ENCODE measurements at places on chromosomes 1 and 21. TPM values are rescaled to one million over a fixed set of nuclear protein-coding genes. Genes with fewer than 3 reads are reported as not detected.
A peak's percentile ranks its signal among the peaks of the same experiment; 100 is the strongest.

Gene CASZ1
- 14.9 TPM for total RNA-seq

DNA sequence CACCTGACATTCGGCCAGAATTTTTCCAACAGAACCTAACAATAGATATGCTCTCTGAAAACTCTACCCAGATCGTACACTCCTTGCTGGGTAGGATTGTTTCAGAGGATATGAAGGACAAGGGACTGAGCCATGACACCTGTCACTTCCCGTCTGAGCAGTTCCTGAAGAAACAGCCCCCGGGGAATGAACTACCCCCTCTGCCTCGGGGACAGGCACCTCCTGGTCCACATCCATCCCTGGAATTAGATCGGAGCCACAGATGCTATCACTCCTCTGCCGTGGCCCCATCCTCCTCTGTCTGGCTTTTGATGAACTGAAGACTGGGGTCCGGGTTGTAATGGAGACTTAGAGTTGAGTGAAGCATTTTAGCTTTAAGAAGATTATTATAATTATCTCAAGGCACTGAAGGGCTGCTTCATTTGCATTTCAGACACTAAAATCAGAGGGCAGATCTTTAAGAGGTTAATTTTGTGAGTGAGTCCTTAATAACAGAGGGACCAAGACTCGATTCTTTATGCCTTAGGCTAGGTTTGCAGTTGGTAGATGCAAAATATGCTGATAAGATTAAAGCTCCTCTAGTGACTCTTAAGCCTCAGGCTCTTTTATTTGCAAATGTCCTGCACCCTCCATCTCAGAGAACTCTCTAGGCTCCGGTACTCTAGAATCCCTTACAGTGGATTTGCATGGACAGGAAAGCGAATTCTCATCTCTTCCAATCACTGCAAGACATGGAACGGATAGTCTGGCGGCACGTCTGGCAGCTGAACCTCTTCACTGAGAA, 333.8 kb downstream of the KIF26B start:
- DNase-seq, result no peak
- H3K4me1 ChIP-seq, result no peaks in the 10 kb centered on the region
- H3K27me3 ChIP-seq, result no peaks in the 10 kb centered on the region
- no peaks in the 10 kb centered on the region for H3K36me3 ChIP-seq

Gene SKI
- total RNA-seq, result 157 TPM

Gene ELAPOR1
- total RNA-seq, result 14.9 TPM

Gene ZSWIM5
- 2.0 TPM for total RNA-seq

DNA sequence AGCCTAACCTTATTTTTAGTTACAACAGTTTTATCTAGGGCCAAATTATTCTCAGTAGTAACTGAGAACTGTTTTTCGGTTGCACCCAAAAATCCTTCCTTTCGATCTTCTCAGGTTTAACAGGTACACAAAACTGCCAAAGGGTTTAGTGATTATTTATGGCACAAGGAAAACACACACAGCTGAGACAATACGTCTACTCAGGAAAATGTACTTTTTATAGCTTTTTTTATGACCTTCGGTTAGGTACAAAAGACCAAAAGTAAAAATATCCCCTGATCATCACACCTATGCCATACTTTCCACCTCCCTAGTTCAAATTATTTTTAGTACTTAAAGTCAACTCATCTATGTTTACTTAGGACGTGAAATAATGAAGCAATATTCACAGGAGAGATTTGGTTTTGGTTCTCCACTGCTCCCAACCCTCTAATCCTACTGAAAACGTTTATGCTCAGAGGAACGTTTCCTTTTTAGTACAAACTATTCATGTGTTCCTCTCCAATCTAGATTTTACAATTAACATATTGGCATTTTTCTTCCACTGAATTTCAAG, 48.7 kb downstream of the TTLL7 start:
- no peaks in the 10 kb centered on the region for H3K4me1 ChIP-seq
- peaks cover 2% of the 10 kb centered on the region for H3K27me3 ChIP-seq
- no peak overlapping the region for H3K27ac ChIP-seq
- no peak for DNase-seq
- no peak overlapping the region for H3K4me3 ChIP-seq

Gene MATN1
- total RNA-seq, result 0.60 TPM

GRCh38 chr1:66050123-66050522, 257.4 kb downstream of the PDE4B start:
- H3K4me3 ChIP-seq, result no peak overlapping the region
- no peaks in the 10 kb centered on the region for H3K27me3 ChIP-seq
- no peaks in the 10 kb centered on the region for H3K4me1 ChIP-seq
- no peak overlapping the region for H3K27ac ChIP-seq
- no peak for DNase-seq

GRCh38 chr1:11051781-11052511, 4.9 kb upstream of the MASP2 start:
- no peak for DNase-seq
- H3K4me1 ChIP-seq, result peaks cover 6% of the 10 kb centered on the region
- no peak overlapping the region for H3K27ac ChIP-seq

DNA sequence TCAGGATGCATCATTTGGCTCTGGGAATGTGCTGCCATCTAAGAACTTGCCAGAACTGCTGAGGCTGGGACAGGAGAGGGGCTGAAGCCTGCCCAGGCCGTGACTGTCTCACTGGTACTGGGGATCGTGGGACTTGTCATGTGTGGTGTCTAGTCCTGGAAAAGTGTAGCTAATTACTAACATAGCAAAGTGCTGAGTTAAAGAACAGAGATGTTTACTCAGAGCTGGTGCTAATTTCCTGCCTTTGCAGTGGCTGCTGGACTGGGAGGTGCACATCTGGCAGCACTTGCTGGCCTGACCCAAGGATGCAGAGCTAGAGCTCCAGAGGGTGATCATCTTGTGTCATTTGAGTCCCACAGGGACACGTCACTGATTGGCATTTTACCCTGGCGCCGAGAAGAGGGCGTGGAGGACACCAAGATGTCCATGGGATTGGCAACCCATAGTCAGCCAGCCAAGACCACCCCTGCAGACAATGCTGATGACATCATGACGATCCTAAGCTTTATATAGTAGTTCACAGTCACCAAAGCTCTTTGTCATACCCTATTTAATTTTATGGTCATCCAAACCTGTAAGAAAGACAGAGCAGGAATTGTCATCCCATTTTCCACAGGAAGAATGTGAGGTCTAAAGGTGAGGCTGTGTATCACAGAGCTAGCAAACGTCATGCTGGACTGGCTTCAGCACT, 110.1 kb upstream of the SLC44A3 start:
- H3K4me3 ChIP-seq, result no peak overlapping the region
- no peaks in the 10 kb centered on the region for H3K4me1 ChIP-seq
- no peaks in the 10 kb centered on the region for H3K27me3 ChIP-seq
- no peak overlapping the region for H3K27ac ChIP-seq
- DNase-seq, result no peak

Gene MNDA
- total RNA-seq, result 0.76 TPM

DNA sequence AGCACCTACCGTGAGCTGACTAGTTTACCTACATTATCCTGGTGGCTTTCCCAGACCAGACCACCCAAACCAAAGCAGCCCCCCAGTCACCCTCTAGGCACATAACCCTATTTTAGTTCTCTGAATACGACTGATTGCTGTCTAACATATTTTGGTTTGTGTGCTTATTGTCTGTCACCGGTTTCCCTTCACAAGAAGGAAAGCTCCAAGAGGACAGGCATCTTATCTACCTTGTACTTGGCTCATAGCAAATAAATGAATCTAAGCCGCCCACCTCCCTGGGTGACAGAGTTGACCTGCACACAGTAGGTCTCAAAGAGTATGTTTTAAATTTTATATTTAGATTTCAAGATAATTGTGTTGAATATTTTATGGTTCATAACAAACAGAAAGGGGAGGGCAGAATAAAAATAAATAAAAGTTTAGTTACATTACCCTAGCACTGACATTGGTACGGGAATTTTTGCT, 904 bp upstream of the PRDX6 start:
- peaks cover 24% of the 10 kb centered on the region for H3K4me1 ChIP-seq
- no peaks in the 10 kb centered on the region for H3K27me3 ChIP-seq
- H3K4me3 ChIP-seq, result peak overlapping the region; percentile 80
- no peak for DNase-seq
- no peaks in the 10 kb centered on the region for H3K36me3 ChIP-seq

DNA sequence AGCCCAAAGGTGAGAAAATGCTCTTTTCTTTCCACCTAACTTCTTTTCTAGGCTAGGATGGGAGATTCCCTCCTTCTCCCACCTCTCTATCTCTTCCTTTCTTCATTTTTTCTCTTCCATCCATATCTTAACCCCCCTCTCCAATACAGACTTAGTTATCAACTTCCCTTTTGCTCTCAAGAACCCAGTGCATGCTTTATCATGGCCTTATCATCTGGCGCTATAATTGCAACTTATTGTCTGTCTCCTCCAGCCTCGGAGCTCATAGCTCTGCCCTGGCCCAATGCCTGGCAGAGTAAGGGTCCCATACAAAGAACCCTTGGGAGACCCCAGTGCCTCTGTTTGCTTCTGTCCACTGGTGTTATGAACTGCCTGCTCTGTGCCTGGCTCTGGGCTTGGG, 71.0 kb upstream of the NFASC start:
- DNase-seq, result no peak
- H3K27ac ChIP-seq, result no peak overlapping the region
- H3K27me3 ChIP-seq, result peaks cover 11% of the 10 kb centered on the region
- H3K4me1 ChIP-seq, result peaks cover 14% of the 10 kb centered on the region

All from T-cell (primary cell).